Fibroblast of lung (primary cell): ENCODE measurements at places on chromosomes 5 and 9.

DNA sequence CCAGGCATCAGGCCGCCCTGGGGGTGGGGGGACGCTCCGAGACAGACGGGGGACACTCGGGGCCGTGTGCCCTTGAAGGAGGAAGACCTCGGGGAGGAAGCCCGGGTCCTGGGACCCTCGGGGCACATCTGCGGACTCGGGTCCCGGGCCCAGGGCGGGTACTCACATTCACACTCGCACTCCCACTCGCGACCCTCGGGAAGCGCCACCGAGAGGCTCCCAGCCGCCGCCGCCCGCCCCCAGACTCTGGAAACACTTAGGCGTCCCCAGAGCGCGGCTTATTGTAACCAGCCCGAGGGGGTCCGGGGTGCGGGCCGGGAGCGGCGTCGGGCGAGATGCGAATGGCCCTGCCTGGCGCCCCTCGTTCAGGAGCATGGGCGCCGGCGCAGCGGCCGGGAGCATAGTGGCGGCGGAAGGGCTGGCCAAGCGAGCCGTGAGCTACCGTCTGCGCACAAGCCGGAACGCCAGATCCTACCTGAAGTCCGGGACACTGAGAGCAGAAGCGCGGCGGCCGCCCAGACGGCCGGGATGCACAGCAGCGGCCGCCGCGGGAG lies 559 bp downstream of the ROR2 start:
- DNase-seq: no peak

DNA sequence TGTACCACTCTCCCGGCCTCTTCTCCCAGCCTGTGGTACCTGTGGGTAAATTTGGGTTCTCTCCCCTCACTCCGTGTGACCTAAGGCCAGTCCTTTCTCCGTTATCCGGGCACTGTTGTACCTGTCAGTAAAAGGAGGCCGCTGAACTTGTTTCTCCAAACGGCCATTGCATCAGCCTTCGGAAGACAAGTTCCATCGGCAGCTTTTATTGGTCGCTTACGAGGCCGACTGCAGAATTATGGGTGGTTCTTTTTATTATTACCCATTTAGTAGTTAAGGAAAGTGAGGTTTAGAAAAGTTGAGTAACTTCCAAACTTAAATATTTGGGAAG lies 558 bp downstream of the GRPEL2 start:
- DNase-seq: peak; percentile 50

DNA sequence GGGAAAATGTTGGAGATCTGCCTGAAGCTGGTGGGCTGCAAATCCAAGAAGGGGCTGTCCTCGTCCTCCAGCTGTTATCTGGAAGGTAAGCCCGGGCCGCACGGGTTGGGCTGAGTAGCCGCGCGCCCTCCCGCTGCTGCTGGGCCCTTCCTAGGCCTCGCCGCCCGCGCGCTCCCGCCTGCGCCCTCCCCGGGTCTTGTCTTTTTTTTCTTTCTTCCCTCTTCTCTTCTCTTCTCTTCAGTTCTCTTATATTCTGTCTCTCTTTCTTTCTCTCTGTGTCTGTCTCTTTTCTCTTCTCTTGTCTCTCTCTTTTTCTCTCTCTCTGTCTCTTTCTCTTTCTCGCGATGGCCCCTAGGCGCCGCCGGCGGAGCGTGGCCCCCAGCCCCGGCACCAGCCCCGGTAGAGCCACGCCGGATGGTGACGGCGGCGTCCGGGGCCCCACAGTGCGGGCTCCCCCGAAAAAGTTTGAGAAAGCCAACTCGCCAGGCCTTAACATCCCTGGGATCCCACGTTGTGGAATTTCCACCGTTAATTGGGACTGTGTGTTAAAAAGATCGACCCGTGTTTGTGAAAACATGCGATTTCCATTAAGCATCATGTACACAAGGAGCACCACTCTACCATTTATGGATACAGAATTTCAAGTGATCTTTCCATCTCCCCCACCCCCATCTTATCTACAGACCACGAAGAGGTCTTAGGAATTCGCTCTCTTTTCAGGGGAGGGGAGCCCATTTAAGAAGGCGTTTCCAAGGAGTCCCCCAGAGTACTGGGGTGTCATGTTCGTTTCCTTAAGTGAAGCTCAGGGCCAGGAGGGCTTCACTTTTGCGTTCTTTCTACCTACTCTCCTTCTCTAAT lies 616 bp downstream of the ABL1 start:
- DNase-seq: peak; percentile 62

DNA sequence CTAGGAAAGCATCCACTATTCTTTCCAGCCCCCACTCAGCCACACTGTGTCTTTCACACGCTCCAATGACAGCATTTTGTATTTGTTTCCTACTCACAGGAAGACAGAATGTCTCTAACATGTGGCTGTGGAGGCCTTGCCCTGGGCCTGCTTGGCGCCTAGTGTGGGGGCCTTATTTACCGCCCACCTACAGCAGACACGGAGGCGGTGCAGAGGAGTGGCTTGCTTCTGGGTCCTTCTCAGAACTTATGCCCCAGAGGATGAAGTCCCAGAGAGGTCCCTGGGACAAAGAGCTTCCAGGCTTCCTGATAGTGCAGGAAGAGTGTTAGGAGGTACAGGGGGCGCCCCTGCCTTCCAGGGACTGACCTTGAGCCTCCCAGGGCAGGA lies 8.5 kb upstream of the MRNIP start:
- DNase-seq: no peak

DNA sequence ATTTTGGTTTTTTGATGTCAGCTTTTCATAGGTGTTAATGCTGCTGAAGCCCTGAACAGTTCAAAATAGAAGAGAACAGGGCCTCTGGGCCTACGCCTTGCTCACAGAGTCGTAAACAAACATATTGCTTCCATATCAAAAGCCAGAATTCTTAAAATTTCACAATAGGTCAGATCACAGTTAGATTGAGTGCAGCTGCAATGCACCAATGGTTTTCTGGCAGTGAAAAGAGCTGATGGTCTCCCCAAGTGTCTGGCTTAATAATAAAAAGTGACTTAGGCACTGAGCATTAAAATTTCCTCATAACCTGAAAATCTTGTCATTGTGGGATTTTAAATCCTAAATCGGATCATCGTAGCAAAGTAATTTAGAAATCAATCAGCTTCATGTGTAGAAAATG lies 493.0 kb downstream of the CAAP1 start:
- no peak for DNase-seq
